ENCODE measurements at places on chromosomes 4 and X.

DNA sequence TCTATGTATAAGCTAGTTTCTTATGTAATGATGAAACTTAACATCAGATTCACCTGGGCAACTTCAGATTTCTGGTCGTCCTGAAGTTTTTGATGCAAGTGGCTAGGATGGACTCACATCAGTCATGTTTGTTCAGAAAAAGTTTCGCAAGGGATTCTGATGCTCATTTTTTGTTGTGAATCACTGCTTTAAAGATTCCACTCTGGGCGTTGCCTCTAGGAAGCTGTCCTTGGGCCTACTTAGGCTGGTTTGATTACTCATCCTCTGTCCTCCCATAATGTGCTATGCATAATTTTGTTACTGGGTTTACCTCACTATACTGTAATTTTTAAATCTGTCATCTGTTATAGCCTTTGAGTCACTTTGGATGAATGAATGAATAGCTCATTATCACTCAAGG is 30.8 kb downstream of the HERC3 start:
- DNase-seq = no peak

DNA sequence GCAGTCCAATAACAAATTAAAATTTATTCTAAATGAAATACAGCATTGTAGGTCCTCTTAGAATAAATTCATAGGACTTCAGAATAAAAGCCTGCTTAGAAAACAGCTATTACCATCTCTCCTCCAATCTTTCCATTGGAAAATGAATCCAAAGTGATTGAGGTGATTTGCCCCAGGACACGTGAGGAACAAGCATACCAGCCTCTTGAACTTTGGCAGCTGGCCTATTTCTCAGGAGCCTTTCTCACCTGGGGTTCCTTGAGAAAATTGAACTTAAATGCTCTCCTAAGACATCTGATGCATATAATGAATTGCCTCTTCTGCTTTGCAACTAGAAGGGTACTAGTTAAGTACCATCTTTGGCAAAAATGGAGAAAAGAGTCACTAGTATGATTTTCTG is 13.5 kb downstream of the ARHGAP24 start:
- DNase-seq = no peak

GRCh38 chr4:56817840-56818491 is 3.5 kb downstream of the SPINK2 start:
- no peak for DNase-seq

GRCh38 chr4:169233691-169234090 is 37.1 kb downstream of the SH3RF1 start:
- DNase-seq = no peak

GRCh38 chr4:1754336-1754735 is 33.0 kb downstream of the TACC3 start:
- DNase-seq = no peak

GRCh38 chr4:4845027-4845426 is 14.4 kb upstream of the MSX1 start:
- no peak for DNase-seq

DNA sequence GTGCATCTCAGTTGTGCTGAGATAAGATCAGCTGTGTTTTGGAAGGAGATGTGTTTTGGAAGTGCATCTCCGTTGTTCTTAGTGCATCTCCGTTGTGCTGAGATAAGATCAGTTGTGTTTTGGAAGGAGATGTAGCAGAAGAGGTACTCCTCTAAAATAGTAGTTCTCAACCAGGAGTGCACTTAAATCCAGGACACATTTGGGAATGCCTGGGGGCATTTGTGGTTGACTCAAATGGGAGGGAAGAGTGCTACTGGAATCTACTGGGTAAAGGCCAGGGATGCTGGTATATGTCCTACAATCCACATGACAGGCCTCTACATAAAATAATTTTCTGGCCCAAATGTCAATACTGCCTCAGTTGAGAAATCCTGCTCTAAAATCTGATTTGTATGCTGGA is 70.8 kb upstream of the CHRDL1 start:
- DNase-seq = no peak

Data from stimulated activated CD8-positive, alpha-beta memory T cell treated with anti-CD3 and anti-CD28 coated beads, Interleukin-15, amount 100 ng/mL, for 4 hours (primary cell).